GOT3 (cell line): ENCODE measurements at places on chromosomes 4 and X.
A peak's percentile ranks its signal among the peaks of the same experiment; 100 is the strongest.

DNA sequence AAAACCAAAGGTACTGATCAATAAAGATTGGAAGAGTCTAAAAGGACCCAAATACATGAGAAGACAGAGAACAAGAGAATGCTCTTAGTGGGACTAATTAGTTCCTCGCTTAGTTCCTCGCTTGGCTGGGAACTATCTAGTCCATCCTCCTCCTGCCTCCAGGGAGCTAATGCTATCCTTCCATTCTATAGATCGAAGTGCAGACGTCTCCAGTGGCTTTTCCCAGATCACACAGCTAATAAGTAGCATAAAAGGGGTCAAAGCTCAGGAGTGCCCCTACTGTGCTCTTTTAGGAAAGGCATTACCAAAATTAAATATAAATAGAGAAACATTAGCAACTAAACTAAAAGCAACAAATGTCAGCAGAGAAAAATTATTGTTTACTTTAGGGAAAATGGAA is 42.3 kb upstream of the PPARGC1A start:
- DNase-seq, result no peak

DNA sequence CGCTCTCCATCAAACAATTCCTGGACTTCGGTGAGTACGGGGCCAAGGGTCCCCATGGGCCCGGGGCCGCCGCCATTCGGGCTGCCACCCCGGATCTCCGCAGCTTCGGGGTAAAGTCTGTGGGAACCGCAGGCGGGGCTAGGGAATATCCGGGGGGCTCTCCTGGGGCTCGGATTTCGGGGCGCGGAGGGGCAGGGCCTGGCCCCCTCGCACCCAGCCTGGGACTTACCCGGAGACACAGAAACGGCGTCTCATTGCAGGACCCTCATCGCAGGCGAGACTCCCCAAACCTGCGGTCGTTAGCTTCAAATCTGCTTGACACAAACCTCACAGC is 413 bp downstream of the PDK3 start:
- DNase-seq, result no peak

DNA sequence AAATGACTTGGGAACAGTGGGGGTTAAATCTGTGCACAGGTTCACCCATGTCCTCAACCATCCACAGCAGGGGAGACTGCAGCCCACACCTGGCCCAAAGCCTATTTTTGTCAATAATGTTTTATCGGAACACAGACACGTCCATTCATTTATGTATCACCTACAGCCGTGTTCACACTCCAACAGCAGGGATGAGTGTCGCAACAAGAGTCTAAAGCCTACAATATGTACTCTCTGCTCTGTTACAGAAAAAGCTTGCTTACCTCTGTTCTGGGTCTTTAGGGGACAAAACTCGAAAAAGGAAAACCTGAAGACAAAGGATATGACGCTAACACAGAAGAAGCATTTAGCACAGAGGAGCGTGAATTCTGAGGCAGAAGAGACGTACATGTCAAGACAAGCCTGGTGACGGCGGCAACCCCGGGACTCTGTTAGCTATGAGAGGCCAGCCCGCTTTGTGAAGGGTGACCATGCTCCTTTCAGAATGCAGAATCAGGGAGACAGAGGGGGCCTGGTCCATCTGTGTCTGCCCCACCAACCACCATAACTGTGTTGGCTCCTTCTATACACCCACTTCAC is 45.5 kb downstream of the AFAP1 start:
- no peak for DNase-seq

DNA sequence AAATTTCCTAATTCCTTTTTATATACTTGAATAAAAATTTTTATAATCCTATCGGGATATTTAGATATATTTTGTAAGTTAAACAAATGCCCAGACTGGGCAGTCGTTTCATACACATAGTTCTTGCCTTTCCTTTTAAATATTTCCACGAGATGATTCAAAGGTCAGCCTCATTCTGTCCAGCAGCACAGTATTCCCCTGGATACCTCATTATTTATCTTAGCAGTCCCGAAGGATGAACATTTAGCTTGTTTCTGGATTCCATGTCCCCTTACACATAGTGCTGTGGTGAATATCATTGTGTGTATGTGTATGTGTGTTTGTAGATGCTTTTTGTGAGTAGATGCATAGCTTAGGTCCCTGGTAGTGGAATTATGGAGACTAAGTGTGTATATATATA is 38.3 kb downstream of the RAPGEF2 start:
- DNase-seq, result no peak

GRCh38 chr4:36614011-36614410 is 332.6 kb downstream of the DTHD1 start:
- DNase-seq, result no peak

DNA sequence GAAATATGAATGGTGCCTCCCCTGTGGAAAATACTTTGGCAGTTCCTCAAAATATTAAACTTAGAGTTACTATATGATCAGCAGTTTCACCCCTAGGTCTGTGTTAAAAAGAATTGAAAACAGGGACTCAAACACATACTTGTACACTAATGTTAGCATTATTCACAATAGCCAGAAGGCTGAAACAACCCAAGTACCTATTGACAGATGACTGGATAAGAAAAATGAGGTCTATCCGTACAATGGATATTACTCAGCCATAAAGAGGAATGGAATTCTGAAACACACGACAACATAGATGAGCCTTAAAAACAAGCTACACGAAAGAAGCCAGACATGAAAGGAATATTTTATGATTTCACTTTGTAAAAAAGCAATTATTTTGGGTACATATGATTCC is 54.9 kb downstream of the PGRMC2 start:
- DNase-seq, result no peak

GRCh38 chrX:103688946-103689345 is 2.4 kb upstream of the MORF4L2 start:
- DNase-seq, result no peak

GRCh38 chrX:4094926-4095325 is 381.5 kb upstream of the PRKX start:
- no peak for DNase-seq

DNA sequence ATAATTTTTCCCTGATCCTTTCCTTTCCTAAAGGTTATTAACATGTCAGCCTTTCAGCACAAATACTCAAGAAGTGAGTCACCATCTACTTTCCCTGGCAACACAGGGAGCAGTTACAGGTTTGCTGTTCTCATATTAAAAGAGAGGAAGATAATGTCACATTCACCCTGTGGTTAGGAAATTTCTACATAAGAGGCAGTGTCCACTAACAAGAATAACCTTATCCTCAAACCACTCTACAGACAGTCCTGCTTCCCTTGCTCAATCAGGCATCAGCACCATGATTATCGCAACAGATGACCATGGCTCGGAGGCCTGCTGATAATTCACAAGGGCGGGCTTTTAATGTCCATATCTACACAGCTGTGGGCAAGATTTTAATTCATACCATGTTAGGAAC is 30.9 kb downstream of the RNF150 start:
- no peak for DNase-seq

DNA sequence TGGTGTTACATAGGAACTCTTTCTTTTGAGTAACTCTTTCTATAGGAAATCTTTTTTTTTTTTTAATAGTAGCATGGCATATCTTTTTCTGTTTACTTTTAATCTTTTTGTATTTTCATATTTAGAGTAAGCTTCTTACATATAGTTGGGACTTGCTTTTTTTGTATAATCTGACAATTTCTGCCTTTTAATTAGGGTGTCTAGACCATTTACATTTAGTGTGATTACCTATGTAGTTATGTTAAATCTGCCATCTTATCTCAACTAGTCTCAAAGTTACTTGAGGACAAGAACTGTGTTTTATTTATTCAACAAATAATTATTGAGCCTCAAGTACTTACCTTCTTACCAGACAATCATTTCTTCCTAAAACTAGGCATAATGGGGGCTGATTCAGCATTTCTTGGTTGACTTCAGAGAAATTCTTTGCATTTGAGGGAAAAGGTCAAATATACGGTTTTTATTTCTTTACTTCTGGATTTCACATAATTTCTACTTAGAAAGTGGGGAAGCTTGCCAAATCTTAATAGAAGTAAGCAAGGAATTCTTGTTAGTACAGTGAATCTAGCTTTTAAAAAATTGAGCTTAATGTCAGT is 28.6 kb downstream of the MND1 start:
- no peak for DNase-seq

- no peak for DNase-seq
Measured at GRCh38 chrX:26522501-26522900, 306.5 kb downstream of the MAGEB5 start.

DNA sequence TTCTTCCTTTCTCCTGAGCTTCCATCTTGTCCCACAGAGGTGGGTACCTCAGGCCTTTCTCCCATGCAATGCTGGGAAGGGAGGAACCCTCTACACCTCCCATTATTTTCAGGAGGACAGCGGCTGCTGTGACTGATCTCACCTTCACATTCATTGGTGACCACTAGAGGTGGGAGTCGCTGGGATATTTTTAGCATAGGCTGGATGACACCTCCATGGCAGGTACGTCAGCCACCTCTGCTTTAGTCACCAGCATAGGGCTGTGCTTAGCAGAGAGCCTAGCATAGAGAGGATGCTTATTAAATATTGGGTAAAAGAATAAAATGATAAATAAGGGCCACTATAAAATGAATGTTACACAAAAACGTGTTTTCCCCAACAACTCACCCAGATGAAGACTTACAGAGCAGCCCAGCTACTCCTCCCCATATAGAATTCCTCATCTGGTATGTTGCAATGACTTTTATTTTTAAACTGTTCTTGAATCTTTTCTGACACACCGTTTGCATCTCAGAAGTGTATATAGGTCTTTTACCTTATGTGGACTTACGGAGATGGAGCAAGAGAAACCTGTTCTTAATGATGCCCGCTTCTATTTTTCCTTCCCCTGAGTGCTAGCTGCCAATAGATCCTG is 60.9 kb upstream of the SORBS2 start:
- DNase-seq, result no peak

GRCh38 chr4:75722417-75722816 is 2.0 kb upstream of the USO1 start:
- DNase-seq, result no peak

GRCh38 chr4:19803406-19803805 is 448.3 kb upstream of the SLIT2 start:
- no peak for DNase-seq

DNA sequence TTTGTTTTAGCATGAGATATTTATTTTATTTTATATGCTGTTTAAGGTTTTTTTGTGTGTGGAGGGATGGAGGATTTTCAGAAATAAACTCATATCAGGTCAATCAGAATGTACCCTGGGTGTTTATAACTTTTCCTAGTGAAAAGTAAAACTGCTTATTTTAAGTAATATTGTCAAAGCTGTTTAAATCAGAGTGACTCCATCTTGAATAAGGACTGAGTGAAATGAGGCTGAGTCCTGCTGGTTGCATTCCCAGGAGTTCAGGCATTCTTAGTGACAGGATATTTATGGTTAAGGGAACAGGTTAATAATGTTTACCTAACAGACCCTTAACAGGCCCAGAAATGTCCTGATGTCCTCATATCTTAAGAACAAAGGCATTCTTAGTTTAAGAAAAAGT is 1160.9 kb upstream of the PCDH7 start:
- no peak for DNase-seq

GRCh38 chr4:167622481-167623240 is 388.4 kb upstream of the SPOCK3 start:
- peak; percentile 1 for DNase-seq

DNA sequence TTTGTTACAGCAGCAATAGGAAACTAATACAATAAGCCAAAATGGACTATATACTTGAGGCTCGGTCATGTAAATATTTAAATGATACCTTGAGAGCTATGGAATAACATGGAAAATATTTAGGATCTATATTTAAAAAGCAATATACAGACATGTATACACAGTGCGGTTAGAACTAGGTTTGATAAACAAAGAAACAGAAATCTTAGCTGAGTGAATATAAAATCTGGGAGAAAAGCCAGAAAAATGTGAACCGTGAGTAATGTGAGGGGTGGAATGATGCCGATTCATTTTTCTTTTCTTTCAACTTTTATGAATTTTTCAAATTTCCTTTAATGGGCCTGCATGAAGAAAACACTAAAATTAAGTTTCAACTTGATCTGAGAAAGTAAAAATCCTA is 104.1 kb downstream of the ATXN3L start:
- no peak for DNase-seq

GRCh38 chrX:39907964-39908661 is 189.6 kb downstream of the BCOR start:
- peak; percentile 82 for DNase-seq

DNA sequence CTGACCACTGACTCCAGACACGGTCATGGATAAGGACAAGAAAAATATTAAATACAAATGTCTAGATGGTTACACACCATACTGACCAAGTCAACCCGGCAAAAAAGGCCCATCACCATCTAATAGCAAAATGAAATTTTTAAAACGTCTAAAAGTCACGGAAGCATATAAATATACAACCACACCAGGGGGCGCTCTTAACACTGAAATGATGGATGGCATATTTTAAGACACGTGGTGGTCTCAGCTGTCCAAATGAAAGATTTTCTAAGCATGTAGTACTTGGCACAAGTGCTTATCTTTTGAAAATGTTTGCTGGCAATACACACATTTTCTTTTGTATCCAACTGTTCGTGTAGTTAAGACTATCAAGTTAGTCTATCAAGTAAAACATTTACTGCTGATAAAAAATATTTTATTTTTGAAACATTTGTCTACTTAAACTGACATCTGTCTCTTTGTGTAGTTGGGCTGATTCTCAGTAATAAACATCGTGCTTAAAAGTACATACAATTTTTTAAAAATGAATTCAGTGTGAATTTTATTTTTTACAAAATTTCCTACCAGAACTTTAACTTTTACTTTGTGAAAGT is 64.6 kb downstream of the COX7B2 start:
- DNase-seq, result no peak

DNA sequence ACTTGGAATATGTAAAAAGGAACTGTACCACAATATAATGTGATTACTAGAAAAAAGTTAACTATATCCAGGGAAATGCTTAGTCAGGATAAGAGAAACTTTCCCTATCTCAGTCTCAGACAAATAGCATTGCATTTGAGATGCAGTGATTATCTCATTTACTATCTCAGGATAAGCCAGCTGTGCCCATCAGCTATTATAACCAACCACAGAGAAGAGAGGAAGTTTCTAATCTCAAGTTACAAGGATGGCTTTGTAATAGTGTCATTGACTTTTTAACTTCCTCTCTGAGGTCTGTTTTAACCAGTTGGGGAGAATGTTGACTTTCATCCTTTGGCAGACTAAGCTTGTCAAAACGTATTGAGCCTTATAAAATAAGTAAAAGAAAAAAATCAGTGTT is 56.5 kb downstream of the SNX25 start:
- no peak for DNase-seq
